ENCODE measurements at places on chromosomes 7 and 10. TPM values are rescaled to one million over a fixed set of nuclear protein-coding genes. Genes with fewer than 3 reads are reported as not detected.

GRCh38 chr10:5631936-5632335 lies 34.5 kb downstream of the ASB13 start:
- DNase-seq: no peak

DNA sequence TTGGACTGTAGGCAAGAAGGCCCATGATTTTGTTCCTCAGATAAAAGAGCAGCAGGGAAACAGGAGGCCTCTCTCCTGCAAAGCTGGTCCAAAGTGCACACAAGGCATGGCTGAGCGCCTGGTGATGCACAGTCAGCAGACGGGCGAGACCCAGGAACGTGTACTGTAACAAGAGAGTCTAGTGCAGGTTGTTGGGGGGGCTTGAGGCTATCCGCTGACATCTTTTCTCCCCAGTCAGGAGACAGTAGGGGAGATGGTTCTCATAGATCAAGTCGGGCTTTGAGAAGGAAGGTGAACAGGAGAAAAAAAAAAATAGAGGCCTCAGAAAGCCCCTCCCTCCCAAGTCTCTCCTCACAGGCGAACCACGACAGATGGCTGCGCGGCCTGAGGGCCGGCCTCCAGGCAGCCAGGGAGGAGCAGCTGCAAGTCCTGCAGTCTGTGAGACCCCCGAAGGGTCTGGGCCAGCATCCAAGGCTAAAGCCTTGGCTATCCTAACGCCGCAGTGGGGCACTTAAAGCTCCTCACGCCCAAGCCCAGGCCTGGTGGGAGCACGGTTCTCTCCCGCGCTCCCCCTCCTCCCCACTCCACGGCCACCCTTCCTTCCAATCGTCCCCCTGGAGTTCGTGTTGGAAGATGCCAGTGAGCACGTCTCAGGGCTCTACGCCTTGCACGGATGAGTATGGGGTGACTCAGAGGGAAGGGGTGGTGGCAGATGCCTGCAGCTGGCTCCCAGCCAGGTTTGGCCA lies 68.3 kb downstream of the PRKAG2 start:
- no peak for DNase-seq

- no peak for DNase-seq
Observed at GRCh38 chr10:58137813-58138212, 129.9 kb downstream of the IPMK start.

- DNase-seq: no peak
Observed at GRCh38 chr7:41303709-41304108, 399.2 kb downstream of the INHBA start.

GRCh38 chr10:42929236-42929635 lies 146.6 kb downstream of the BMS1 start:
- no peak for DNase-seq

DNA sequence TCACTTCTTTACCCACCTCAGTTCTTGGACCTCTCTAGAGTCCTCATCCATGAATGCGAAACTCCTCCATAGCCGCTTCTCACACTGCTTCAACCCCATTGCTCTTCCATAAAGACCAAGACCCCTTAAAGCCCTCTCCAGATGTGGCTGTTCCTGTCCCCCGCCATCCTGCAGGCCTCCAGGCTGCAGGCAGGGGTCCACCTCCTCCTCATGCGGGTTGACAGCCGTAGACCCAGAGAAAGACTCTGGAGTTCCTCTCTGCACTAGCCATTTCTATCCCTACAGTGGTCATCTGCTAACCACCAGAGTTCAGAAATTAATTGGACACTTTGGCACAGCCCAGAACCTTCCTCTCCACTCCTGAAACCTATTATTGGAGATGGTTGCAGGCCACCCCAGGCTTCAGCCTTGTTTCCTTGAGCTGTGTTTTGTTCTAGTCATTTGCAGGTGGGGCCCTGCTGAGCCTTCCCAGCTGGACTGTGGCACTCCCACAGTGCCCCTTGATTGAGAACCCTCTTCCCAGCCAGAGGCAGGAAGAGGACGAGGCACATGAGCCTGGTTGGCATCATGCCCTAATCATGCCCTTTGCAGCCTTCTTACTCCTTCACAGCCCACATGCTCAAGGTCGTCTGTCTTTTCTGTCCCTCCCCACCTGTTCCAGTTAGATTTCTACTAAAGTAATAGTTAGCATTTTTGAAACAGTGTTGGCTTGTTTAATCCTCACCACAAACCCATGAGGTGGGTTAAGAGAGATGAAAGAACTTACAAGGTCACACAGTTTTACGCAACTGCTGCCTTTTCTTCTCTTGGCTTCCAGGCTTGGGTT lies 23.9 kb downstream of the CUL1 start:
- DNase-seq: no peak

GRCh38 chr7:95338832-95339231 lies 14.5 kb upstream of the PON1 start:
- DNase-seq: no peak

GRCh38 chr10:120823266-120823665 lies 27.9 kb upstream of the WDR11 start:
- no peak for DNase-seq

- peak; percentile 21 for DNase-seq
Observed at GRCh38 chr7:41256186-41256945, 446.5 kb downstream of the INHBA start.

GRCh38 chr7:19701471-19701870 lies 7.4 kb downstream of the POLR1F start:
- DNase-seq: no peak

GRCh38 chr10:92760609-92761008 lies 70.9 kb downstream of the HHEX start:
- peak; percentile 53 for DNase-seq

DNA sequence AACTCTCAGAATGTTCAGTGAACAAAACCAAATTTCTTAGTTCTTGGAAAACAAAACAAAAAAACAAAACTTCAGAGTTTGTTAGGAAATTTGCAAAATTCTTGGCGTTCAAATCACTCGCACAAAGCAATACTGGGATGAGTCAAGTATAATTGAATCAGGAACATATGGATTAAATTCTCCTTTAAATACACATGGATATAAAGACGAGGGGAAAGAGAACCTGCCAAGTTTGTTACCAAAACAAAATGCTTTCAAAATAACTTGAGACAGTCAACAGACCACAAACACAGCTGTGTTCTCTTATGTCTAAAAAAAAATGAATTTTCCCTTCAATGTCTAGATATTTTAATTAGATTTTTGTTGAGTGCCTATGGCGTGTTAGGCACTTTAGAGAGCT lies 93.5 kb upstream of the MPP7 start:
- DNase-seq: no peak

GRCh38 chr10:27741173-27742091 lies 4.2 kb downstream of the MKX start:
- no peak for DNase-seq

DNA sequence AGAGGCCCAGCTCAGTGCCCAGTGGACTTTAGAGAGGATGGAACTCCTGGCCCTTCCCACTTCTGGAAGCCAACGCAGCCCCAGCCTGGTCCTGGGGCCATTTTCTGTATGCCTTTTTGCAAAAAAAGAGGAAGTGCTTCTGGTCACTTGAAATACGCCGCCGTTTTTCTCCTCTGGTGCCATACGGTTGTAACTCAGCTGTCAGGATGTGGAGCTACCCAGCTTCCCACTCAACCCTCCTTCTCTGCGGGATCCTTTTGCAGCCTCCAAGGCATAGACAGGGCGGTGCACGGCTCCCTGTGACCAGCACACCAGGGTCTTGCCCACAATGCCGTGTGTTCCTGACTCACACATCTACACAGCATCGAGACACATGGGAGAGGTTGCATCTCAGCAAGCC lies 369.6 kb downstream of the TCERG1L start:
- DNase-seq: no peak

DNA sequence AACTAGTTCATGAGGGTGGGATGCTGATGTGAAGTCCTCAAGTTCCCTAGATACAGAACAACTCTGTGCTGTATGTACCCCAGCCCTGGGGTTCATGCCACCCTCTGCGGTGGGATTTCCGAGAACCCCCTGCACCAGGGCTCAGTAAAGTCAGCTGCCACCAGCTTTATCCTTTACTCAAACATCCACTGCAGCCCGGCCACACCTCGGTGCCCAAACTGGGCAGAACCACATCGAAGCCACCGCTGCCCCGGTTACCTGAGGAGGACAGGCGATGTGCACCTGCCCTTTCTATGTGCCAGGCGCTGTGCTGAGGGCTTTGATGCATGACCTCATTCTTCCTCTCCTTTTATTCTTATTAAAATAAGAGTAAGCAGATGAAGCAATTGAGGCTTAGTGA lies 9.9 kb upstream of the CALML5 start:
- no peak for DNase-seq

Gene PTPRZ1
- 0.43 TPM for total RNA-seq

Gene MEST
- total RNA-seq: 606 TPM

Gene MRLN
- total RNA-seq: not detected

Gene RSPH10B2
- total RNA-seq: 0.43 TPM

Gene C10orf67
- total RNA-seq: under 0.01 TPM

Gene MYH16
- total RNA-seq: not detected

Gene SPDYE2
- total RNA-seq: not detected
